Endothelial cell (in vitro differentiated cells): ENCODE measurements at places on chromosomes 12 and 14.
A peak's percentile ranks its signal among the peaks of the same experiment; 100 is the strongest.

DNA sequence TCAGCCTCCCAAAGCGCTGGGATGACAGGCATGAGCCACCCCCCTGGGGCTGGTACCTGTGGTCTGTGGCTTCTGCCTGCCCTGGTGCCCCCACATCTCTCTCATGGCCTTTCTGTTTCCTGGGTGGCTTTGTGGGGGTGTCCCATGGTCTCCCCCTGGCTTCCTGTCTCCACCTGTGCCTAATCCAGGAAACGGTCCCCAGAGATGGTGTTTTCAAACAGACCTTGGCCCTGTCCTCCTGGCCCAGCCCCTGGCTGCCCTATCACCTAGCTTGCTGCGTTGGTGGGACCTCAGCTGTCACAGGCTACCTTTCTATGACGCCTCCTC is 18.1 kb downstream of the MEG3 start:
- H3K4me3 ChIP-seq, result no peak overlapping the region
- no peaks in the 10 kb centered on the region for H3K36me3 ChIP-seq
- H3K27ac ChIP-seq, result no peak overlapping the region
- H3K27me3 ChIP-seq, result peaks cover 4% of the 10 kb centered on the region
- peaks cover 33% of the 10 kb centered on the region for H3K4me1 ChIP-seq

DNA sequence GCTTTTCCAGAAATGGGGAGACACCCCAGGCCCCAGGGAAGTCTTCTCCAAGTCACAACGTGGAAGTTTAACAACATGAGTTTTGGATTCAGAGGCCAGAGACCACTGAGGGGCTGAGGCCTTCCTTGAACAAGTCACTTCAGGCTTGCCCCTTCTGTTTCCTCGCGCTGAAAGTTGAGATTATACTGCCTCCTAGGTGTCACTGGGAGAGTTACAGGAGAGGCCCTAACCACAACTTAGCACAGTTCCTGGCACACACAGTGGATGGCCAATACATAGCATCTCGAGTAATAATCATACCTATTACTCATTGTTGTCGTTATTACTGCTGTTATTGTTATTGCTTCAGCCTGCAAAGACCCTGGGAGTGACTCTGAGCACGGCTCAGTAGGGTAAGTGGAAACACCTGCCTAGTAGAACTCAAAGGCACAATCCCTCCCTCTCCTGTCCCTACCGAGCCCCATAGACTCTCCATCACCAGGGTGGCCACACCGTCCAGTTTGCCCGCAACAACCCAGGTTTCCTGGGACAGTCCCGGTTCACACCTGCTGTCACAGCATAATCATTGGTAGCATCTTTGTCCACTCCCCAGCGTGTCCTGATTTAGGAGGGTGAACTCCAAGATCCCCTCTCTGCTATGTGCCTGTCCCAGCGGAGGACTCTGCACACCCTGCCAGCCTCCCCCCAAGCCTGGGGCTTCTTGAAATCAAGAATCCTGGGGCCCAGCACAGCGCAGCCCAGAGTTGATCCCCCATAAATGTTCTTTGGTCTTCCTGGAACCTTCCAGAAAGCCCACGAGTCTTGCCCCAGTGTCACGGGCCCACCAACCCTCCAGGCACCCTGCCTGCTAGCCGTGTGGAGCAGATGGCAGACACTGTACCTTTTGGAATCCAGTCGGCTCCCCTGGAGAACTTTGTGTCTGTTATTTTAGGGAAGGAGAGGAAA is 85.0 kb downstream of the SYNE3 start:
- H3K36me3 ChIP-seq, result no peaks in the 10 kb centered on the region
- no peaks in the 10 kb centered on the region for H3K27me3 ChIP-seq
- DNase-seq, result peak; percentile 24
- peaks cover 2% of the 10 kb centered on the region for H3K4me1 ChIP-seq

GRCh38 chr12:78756936-78757335 is 107.6 kb upstream of the SYT1 start:
- H3K4me1 ChIP-seq, result no peaks in the 10 kb centered on the region
- no peak for DNase-seq
- peaks cover 4% of the 10 kb centered on the region for H3K36me3 ChIP-seq
- H3K27ac ChIP-seq, result no peak overlapping the region
- peaks cover 1% of the 10 kb centered on the region for H3K27me3 ChIP-seq
- H3K4me3 ChIP-seq, result no peak overlapping the region

DNA sequence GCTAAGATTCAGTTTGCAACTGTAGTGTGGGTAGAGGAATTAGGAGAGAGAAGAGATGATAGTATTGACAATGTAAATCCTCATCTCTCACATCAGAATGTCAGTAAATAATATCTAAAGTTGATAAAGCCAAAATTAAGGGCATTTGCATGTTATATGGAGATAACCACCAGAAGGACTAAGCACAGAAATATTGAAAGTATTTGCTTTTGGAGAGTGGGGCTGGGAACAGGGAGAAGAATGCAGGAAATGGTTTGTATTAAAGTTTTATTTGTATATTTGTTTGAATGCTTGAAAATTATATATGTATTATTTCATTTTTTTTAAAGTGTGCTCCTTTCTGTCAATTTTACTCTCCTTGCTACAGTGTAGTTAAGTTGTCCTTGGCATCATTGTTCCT is 491.4 kb downstream of the APAF1 start:
- H3K4me1 ChIP-seq, result no peaks in the 10 kb centered on the region
- no peak overlapping the region for H3K27ac ChIP-seq
- no peaks in the 10 kb centered on the region for H3K27me3 ChIP-seq
- H3K36me3 ChIP-seq, result no peaks in the 10 kb centered on the region
- DNase-seq, result no peak

GRCh38 chr12:132166801-132167591 is 22.7 kb downstream of the NOC4L start:
- no peaks in the 10 kb centered on the region for H3K4me1 ChIP-seq
- H3K27me3 ChIP-seq, result peaks cover 13% of the 10 kb centered on the region
- no peak overlapping the region for H3K4me3 ChIP-seq
- H3K36me3 ChIP-seq, result no peaks in the 10 kb centered on the region

GRCh38 chr14:71060825-71061455 is 153.7 kb downstream of the PCNX1 start:
- H3K4me1 ChIP-seq, result peaks cover 2% of the 10 kb centered on the region
- H3K36me3 ChIP-seq, result peaks cover 32% of the 10 kb centered on the region
- no peak overlapping the region for H3K4me3 ChIP-seq
- DNase-seq, result no peak
- H3K27ac ChIP-seq, result no peak overlapping the region
- no peaks in the 10 kb centered on the region for H3K27me3 ChIP-seq

- H3K27me3 ChIP-seq, result peaks cover 5% of the 10 kb centered on the region
- H3K27ac ChIP-seq, result peak overlapping the region; percentile 61
- H3K36me3 ChIP-seq, result no peaks in the 10 kb centered on the region
- H3K4me1 ChIP-seq, result no peaks in the 10 kb centered on the region
- no peak for DNase-seq
Measured at GRCh38 chr14:92897922-92898565, 24.9 kb upstream of the CHGA start.

DNA sequence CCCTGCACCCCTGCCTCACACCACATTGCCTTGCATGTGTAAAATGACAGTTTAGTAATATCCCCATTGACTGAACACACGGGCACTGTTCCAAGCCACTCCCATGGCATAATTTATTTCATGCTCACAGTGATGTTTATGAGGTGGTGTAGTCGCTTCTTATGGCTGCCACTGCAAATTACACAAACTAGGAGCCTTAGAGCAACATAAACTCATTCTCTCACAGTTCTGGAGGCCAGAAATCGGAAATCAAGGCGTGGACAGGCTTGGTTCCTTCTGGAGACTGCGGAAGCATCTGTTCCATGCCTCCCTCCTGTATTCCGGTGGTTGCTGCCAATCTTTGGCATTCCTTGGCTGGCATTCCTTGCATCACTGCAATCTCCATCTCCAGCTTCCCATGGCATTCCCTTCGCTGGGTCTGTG is 97.3 kb downstream of the RIN3 start:
- H3K36me3 ChIP-seq, result peaks cover 6% of the 10 kb centered on the region
- no peak for DNase-seq
- H3K4me3 ChIP-seq, result no peak overlapping the region
- no peak overlapping the region for H3K27ac ChIP-seq
- no peaks in the 10 kb centered on the region for H3K4me1 ChIP-seq

DNA sequence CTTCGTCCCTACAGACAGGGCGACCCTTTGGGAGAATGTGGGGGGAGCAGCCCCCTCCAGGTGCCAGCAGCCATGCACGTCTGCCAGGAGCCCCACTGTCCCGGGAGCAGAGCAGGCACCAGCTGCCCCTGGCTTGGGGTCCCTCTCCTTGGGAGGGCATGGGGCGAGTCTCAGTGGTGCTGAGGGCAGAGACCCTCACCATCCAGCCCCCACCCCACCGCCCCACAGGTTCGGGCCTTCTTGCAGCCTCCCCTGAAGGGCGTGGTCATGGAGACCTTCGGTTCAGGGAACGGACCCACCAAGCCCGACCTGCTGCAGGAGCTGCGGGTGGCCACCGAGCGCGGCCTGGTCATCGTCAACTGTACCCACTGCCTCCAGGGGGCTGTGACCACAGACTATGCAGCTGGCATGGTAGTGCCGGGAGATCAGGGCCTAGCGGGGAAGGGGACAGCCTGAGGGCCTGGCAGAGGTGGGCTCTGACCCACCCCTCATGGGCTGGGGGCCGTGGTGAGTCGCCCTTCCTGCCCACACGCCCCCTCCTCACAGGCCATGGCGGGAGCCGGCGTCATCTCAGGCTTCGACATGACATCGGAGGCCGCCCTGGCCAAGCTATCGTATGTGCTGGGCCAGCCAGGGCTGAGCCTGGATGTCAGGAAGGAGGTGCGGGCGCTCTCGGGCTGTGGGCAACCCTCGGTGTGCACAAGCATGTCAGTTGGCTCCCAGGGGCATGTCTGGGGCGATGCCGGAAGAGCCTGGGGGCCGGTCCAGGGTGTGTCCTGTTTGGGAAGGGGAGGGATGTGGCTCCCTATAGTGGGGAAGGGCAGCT is 18.8 kb downstream of the ASPG start:
- peaks cover 3% of the 10 kb centered on the region for H3K27me3 ChIP-seq
- H3K36me3 ChIP-seq, result no peaks in the 10 kb centered on the region

DNA sequence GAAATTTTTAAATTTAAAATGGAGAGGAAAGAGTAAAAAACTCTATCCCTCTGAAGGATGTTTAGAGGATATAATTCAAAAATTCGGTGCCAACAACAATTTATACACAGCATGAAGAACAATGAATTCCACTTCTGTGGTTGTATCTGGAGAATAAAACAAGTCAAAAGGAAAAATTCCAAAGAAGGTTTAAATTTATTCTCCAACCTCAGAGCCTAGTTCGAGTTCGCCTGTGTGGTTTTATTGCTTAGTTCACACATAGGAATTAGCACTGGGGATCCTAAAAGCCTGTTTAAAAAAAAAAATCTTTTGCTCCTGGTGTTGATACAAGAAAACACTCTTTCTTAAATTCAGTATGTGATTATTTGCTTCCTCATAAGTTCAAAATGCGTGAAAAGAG is 79.2 kb downstream of the LLPH start:
- no peaks in the 10 kb centered on the region for H3K4me1 ChIP-seq
- H3K27me3 ChIP-seq, result no peaks in the 10 kb centered on the region
- no peak overlapping the region for H3K4me3 ChIP-seq
- H3K36me3 ChIP-seq, result no peaks in the 10 kb centered on the region
- H3K27ac ChIP-seq, result no peak overlapping the region
- no peak for DNase-seq

- H3K27me3 ChIP-seq, result peaks cover 2% of the 10 kb centered on the region
- no peak overlapping the region for H3K27ac ChIP-seq
- peaks cover 4% of the 10 kb centered on the region for H3K4me1 ChIP-seq
- H3K36me3 ChIP-seq, result no peaks in the 10 kb centered on the region
- DNase-seq, result no peak
Measured at GRCh38 chr14:22159957-22160356, 429.1 kb downstream of the DAD1 start.

DNA sequence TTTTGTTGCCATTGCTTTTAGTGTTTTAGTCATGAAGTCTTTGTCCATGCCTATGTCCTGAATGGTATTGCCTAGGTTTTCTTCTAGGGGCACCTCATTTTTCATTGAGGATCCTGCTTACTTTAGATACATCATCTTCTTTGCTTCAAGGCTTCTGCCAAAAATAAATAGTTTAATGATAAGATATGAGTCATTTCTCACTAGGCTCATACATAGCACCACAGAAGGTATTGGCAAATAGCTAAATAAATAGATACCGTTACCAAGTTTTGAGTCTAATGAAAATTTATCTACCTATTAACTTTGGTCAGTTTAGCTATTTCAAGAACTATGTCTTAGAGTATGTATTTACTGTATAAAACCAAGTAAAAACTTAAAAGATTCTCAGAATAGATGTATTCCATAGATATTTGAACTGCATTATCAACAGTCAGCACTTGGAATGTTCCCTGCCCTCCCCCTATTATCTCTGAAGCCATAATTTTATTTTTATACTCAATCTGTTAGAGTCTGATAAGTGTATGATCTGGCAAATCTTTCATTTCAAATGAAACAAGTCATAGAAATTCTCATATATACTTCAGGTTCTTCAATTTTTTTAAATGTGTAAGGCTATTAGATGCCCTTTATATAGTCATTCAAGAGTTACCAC is 310.2 kb downstream of the CCDC91 start:
- H3K36me3 ChIP-seq, result no peaks in the 10 kb centered on the region
- no peaks in the 10 kb centered on the region for H3K27me3 ChIP-seq
- H3K4me1 ChIP-seq, result no peaks in the 10 kb centered on the region
- H3K4me3 ChIP-seq, result no peak overlapping the region
- no peak for DNase-seq

DNA sequence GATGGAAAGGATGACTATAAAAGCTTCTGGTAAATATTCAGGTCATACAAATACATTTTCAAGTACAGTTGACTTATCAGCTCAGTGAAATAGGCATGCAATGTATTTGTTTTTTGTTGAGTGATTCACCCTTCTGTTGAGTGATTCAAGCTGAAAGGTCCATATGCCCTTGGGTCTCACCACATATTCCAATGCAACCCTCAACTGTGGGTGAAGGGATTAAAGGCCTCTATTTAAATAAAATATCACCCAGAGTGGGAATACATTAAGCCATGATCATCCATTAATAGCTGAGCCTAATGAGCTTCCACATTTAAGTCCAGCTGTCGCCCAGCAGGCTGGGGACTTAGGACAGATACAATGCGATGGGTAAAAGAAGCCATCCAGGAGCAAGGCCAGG is 120.2 kb downstream of the CRACR2A start:
- DNase-seq, result no peak
- H3K27ac ChIP-seq, result no peak overlapping the region
- peaks cover 9% of the 10 kb centered on the region for H3K36me3 ChIP-seq
- H3K4me1 ChIP-seq, result peaks cover 8% of the 10 kb centered on the region
- no peaks in the 10 kb centered on the region for H3K27me3 ChIP-seq
- no peak overlapping the region for H3K4me3 ChIP-seq

DNA sequence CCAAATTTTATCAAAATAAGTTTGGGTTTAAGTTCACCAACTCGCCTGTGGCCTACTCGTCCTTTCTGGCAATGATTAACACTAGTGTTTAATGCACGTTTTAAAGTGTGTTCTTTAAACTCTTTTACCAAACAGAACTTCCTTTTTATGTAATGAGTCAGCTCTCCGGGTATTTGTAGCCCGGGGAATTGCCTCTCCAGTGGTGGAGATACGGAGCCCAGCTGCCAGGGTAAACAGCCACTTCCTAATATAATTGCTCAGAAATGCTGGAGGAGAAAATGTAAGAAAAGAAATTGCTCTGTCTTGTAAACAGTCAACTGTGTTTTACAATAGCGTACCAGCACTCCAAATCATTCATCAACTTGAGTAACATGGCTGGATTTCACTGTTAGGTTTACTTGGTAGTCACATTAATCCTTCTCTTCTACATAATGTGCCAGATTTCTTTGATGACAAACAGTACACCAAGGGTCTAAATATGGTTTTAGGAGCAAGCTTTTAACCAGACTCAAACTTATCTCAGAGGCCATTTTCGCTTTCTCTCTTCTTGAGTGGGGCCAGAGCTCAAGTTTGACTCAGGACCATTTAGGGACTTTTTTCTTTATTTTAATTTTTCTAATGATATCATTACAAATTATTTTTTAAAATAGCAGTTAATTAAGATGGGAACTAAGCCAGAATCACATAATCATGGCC is 101.2 kb upstream of the SLC38A2 start:
- H3K27ac ChIP-seq, result peak overlapping the region; percentile 78
- H3K4me3 ChIP-seq, result no peak overlapping the region
- no peaks in the 10 kb centered on the region for H3K27me3 ChIP-seq
- DNase-seq, result no peak
